Astrocyte of the spinal cord (primary cell): ENCODE measurements at places on chromosomes 11 and 22.

- no peak for DNase-seq
These were observed 32.1 kb downstream of the IGLL1 start for GRCh38 chr22:23547818-23548500.

DNA sequence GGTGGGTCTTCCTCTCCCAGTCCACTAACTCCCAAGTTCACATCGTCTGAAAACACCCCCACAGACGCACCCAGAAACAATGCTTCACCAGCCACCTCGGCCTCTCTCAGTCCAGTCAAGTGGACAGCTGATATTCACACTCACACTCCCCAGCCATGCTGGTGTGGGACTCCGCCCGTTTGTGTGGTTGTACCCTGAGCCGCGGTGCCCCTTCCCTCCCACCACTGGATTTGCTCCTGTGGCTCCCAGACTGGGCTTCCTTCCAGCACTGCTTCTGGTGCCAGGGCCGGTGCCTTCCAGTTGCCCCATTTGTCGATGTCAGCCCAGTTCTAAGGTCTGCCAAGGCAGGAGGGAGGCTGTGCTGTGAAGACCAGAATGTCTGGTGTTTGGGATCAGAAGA is 37.9 kb upstream of the PLET1 start:
- no peak for DNase-seq

DNA sequence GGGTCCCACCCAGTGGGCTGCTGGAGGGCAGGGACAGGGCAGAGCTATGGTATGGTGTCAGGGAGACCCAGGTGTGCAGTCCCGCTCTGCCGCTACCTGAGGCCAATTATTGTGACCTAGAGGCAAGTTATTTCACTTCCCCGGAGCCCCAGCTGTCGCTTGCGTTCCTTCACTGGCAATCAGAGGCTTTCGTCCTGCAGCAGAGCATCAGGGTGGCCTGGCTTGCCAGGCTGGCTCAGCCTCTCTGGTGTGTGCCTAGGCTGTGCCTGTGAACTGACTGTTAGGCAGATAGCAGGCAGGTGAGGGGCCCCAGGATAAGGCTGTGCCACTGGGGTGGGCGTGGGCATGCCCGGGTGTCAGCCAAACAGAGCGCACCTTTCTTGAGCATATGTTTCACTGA is 31.4 kb downstream of the GLB1L2 start:
- DNase-seq, result no peak

GRCh38 chr11:113162592-113162962 is 151.8 kb upstream of the TTC12 start:
- DNase-seq, result peak; percentile 20

GRCh38 chr22:17121233-17122195 is at the start of gene TMEM121B:
Gene TMEM121B, minus strand, starts transcription at chr22:17121360. Its CDS starts 233 bp downstream, at chr22:17121127.
- DNase-seq, result peak; percentile 39
